ENCODE measurements at places on chromosomes 2 and 18. TPM values are rescaled to one million over a fixed set of nuclear protein-coding genes. Genes with fewer than 3 reads are reported as not detected.
A peak's percentile ranks its signal among the peaks of the same experiment; 100 is the strongest.

- no peaks in the 10 kb centered on the region for H3K4me1 ChIP-seq
- no peaks in the 10 kb centered on the region for H3K36me3 ChIP-seq
- no peak for DNase-seq
- H3K4me3 ChIP-seq = no peak overlapping the region
- H3K27me3 ChIP-seq = no peaks in the 10 kb centered on the region
- no peak overlapping the region for H3K27ac ChIP-seq
Measured at GRCh38 chr18:41073372-41073954, 881.6 kb upstream of the PIK3C3 start.

Gene ABCB11
- 18.4 TPM for total RNA-seq

- no peaks in the 10 kb centered on the region for H3K36me3 ChIP-seq
- no peaks in the 10 kb centered on the region for H3K4me1 ChIP-seq
- no peaks in the 10 kb centered on the region for H3K27me3 ChIP-seq
- H3K4me3 ChIP-seq = no peak overlapping the region
Measured at GRCh38 chr2:187698374-187699110, 144.3 kb upstream of the TFPI start.

DNA sequence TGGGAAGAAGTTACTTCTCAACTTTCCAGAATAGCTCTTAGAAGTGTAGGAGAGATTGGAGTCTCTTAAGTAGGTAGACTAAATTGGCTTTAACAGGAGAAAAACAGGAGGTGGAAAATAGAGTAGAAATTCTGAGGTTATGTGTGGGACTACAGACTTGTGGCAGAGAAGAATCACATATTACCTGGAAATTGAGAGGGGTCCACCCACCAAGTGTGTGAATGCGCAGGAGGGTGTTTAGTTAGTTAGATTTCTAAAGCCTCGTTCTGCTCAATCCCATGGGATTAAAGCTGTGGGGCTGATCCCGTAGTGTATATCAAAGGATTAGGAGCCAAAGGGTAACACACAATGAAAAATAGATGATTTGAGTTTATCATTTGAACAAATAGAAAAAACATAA, 319.1 kb downstream of the TRIB2 start:
- H3K27ac ChIP-seq = no peak overlapping the region
- DNase-seq = no peak
- H3K36me3 ChIP-seq = no peaks in the 10 kb centered on the region
- no peak overlapping the region for H3K4me3 ChIP-seq
- peaks cover 3% of the 10 kb centered on the region for H3K27me3 ChIP-seq

DNA sequence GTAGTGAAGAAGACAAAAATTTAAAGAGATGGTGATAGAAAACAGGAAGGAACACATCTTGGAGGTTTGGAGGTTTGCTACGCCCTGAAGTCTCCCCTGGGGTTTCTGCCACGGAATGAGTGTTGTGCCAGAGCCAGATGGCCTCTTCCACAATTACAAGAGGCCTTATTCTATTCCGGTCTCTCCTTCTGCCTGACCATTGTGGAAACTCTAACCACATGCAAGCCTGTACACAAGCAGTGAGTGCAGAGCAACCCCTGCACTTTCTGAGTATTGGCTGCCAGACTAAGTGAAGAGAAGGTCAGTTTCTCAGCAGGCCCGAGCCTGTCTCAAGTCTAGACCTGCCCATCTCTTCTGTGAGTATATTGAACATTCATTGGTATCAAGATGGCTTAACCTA, 22.7 kb upstream of the MYO1B start:
- no peaks in the 10 kb centered on the region for H3K36me3 ChIP-seq
- peak overlapping the region; percentile 68 for H3K27ac ChIP-seq
- no peaks in the 10 kb centered on the region for H3K27me3 ChIP-seq
- no peaks in the 10 kb centered on the region for H3K4me1 ChIP-seq
- H3K4me3 ChIP-seq = no peak overlapping the region

Gene TCF23
- not detected for total RNA-seq

DNA sequence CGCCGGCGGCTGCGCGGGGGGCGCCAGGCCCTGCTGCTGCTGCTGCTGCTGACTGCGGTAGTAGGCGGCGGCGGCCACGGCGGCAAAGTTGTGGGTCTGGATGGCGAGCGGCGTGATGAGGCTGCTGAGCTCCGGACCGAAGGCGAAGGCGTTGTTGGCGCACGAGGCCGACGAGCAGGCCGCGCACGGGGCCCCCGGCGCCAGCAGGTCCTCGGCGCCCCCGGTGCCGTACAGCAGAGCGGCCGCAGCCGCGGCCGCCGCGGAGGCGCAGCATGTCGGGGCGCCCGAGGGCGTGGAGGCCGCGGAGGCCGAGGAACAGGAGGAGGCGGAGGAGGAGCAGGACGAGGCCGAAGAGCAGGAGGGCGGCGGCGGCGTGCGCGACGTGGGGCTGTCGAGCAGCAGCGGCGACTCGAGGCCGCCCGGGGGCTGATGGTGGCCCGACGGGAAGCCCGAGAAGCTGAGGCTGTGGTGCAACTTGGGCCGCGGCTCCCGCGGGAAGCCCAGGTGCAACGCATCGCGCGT, 1.8 kb downstream of the ZFP36L2 start:
- peak overlapping the region; percentile 99 for H3K27ac ChIP-seq
- DNase-seq = no peak
- no peaks in the 10 kb centered on the region for H3K4me1 ChIP-seq

DNA sequence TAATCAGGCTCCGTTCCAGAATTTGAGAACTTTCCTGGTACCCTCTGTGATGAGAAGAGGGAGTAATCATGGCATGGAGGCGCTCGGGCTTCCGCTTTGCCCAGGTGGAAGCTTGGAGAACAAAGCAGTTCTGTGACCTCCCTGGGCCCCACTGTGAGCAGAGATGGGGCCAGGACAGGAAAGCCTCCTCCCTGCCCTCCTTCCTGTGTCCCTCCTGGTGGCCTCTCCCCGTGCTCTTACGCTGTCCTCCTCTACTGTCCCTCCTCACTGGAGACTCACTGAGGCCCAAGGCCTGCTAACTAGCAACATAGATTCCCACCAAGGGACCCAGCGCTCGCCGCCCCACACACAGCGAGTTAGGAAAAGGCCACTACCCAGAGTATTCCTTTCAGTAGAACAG, 119.8 kb downstream of the MAPK4 start:
- H3K4me1 ChIP-seq = no peaks in the 10 kb centered on the region
- no peak overlapping the region for H3K27ac ChIP-seq
- H3K27me3 ChIP-seq = no peaks in the 10 kb centered on the region
- no peak overlapping the region for H3K4me3 ChIP-seq

Gene LIPG
- 0.44 TPM for total RNA-seq

DNA sequence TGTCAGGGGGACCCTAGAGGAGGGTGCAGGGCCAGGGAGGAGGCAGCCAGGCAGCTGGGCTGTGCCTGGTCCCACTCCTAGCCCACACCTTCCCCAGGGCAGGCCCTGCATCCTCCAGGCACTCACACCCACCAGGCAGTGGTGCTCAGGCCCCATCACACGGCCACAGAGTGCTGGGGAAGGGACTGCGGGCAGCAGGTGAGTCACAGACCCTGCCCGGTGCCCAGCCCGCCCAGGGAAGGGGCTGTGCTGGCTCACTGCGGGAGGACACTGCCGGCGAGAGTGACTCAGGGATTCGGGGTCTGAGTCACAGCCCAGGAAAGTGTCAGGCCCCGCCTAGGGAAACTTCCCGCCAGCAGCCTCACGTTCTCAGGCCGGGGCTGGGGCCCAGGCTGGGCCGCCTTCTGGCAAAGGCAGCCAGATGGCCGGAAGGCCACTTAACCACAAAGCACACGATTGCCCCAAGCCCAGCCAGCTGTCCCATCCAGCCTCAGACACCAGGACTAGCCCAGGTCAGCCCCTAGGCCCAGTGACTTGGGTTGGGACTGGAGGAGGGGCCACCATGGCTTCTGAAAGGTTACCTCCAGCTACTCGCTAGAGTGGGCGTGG, 42.2 kb downstream of the BIN1 start:
- H3K27me3 ChIP-seq = no peaks in the 10 kb centered on the region
- peak; percentile 67 for DNase-seq
- H3K4me3 ChIP-seq = no peak overlapping the region
- no peaks in the 10 kb centered on the region for H3K4me1 ChIP-seq
- peak overlapping the region; percentile 74 for H3K27ac ChIP-seq

GRCh38 chr2:200307724-200308545, 1.4 kb downstream of the SPATS2L start:
- peak overlapping the region; percentile 89 for H3K27ac ChIP-seq
- H3K36me3 ChIP-seq = no peaks in the 10 kb centered on the region
- no peaks in the 10 kb centered on the region for H3K27me3 ChIP-seq
- peak overlapping the region; percentile 92 for H3K4me3 ChIP-seq
- DNase-seq = no peak

DNA sequence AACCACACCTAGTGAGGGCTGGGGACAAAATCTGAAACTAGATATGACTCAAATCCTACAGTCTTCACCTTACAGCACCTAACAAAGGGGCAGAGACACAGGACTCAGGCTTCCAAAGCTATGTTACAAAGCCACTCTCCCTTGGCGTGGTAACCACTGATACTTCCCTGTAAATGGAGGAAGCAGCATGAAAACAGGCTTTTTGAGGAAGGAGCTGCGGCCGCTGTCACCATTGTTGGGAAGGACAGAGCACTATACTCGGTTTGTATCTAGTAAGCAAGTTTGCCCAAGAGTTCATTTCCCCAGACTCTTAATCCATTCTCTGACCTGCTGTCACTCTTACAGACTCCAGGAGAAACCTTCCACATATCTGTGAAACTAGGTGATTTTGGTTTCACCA, 60.3 kb downstream of the LONRF2 start:
- H3K27ac ChIP-seq = no peak overlapping the region
- H3K4me1 ChIP-seq = no peaks in the 10 kb centered on the region
- no peak for DNase-seq
- H3K36me3 ChIP-seq = no peaks in the 10 kb centered on the region
- no peak overlapping the region for H3K4me3 ChIP-seq

Gene CCDC121
- total RNA-seq = 5.1 TPM

Gene PLEKHH2
- 63.5 TPM for total RNA-seq

GRCh38 chr2:13667415-13667757, 950.6 kb downstream of the TRIB2 start:
- H3K4me1 ChIP-seq = no peaks in the 10 kb centered on the region
- H3K36me3 ChIP-seq = no peaks in the 10 kb centered on the region
- H3K27me3 ChIP-seq = no peaks in the 10 kb centered on the region
- no peak overlapping the region for H3K4me3 ChIP-seq

Gene RGPD4
- not detected for total RNA-seq

Gene COL4A3
- 2.9 TPM for total RNA-seq

DNA sequence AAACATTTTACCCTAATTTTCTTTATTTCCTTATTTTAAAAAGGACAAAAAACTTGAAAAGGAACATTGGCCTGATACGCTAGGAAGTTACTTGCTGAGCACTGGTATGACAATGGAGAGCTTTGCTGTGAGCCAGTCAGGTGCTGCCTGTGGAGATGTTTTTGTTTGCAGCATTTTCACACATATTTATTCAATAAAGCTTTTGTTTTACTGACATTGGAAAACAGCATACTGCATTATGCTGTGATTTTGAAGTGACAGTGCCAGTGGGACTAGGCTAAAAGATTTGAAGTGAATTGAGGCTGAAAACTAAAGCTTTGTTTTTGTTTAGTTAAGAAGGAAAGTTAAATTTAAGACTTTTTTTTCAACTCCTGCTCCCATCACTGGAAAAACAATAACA, 470.7 kb upstream of the ZEB2 start:
- no peak for DNase-seq
- H3K4me1 ChIP-seq = no peaks in the 10 kb centered on the region
- no peak overlapping the region for H3K4me3 ChIP-seq
- H3K36me3 ChIP-seq = no peaks in the 10 kb centered on the region
- H3K27ac ChIP-seq = no peak overlapping the region

Gene RTP5
- 0.15 TPM for total RNA-seq

DNA sequence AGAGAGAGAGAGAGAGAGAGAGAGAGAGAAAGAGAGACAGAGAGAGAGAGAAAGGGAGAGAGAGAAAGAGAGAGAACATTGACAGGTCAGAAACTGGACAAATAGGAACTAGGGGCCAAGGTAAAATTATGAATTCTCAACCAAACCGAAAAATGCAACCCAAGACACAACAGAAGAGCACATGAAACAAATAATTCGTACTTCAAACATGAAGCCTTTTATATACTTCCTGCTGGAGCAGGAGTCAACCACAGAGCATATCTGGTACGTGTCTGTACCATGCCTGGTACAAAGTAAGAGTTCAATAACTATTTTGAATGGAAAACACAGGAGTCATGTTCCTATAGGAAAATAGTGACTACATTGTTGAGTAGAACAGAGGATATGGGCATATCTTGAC, 6.5 kb upstream of the VPS54 start:
- no peaks in the 10 kb centered on the region for H3K4me1 ChIP-seq
- no peak overlapping the region for H3K4me3 ChIP-seq
- H3K36me3 ChIP-seq = no peaks in the 10 kb centered on the region
- no peaks in the 10 kb centered on the region for H3K27me3 ChIP-seq
